ENCODE measurements at places on chromosomes 2 and 18. TPM values are rescaled to one million over a fixed set of nuclear protein-coding genes. Genes with fewer than 3 reads are reported as not detected.

NYAP2 gene
- not detected for total RNA-seq

GRCh38 chr2:150012986-150013385 is 425.4 kb upstream of the MMADHC start:
- no peaks in the 10 kb centered on the region for H3K27me3 ChIP-seq
- no peak overlapping the region for H3K4me3 ChIP-seq
- no peaks in the 10 kb centered on the region for H3K4me1 ChIP-seq
- no peak overlapping the region for H3K27ac ChIP-seq
- no peak for DNase-seq

GRCh38 chr18:54203914-54204313 is 20.6 kb downstream of the MBD2 start:
- H3K36me3 ChIP-seq: peaks cover 38% of the 10 kb centered on the region
- H3K4me3 ChIP-seq: no peak overlapping the region
- H3K27ac ChIP-seq: no peak overlapping the region
- H3K27me3 ChIP-seq: no peaks in the 10 kb centered on the region

GRCh38 chr2:63589148-63589958 is 590 bp downstream of the MDH1 start:
- peaks cover 42% of the 10 kb centered on the region for H3K4me1 ChIP-seq
- H3K27me3 ChIP-seq: no peaks in the 10 kb centered on the region
- H3K4me3 ChIP-seq: peak overlapping the region; percentile 89
- DNase-seq: no peak
- H3K27ac ChIP-seq: peak overlapping the region; percentile 96

DNA sequence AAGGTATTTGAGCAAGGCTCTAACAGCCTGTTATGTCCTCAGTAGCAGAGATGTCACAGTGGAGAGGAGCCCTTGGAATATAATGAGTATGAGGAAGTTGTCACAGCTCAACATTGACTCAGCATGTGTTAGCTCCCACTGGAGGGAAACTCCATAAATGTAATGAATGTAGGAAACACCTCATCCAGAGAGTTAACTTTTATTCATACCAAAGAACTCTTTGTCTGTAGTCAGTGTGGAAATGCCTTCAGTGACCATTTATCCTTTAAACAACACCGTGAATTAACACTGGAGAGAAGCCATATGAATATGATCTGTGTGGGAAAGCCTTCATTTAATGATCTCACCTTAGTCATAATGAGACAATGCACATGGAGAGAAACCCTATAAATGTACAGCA is 59.7 kb downstream of the CYP1B1 start:
- no peak for DNase-seq
- H3K4me3 ChIP-seq: no peak overlapping the region
- no peak overlapping the region for H3K27ac ChIP-seq
- no peaks in the 10 kb centered on the region for H3K27me3 ChIP-seq
- H3K36me3 ChIP-seq: no peaks in the 10 kb centered on the region

GRCh38 chr2:128424406-128425171 is 105.9 kb upstream of the HS6ST1 start:
- peaks cover 4% of the 10 kb centered on the region for H3K27me3 ChIP-seq
- no peak overlapping the region for H3K4me3 ChIP-seq
- H3K36me3 ChIP-seq: no peaks in the 10 kb centered on the region
- DNase-seq: no peak
- no peaks in the 10 kb centered on the region for H3K4me1 ChIP-seq
- H3K27ac ChIP-seq: no peak overlapping the region

DNA sequence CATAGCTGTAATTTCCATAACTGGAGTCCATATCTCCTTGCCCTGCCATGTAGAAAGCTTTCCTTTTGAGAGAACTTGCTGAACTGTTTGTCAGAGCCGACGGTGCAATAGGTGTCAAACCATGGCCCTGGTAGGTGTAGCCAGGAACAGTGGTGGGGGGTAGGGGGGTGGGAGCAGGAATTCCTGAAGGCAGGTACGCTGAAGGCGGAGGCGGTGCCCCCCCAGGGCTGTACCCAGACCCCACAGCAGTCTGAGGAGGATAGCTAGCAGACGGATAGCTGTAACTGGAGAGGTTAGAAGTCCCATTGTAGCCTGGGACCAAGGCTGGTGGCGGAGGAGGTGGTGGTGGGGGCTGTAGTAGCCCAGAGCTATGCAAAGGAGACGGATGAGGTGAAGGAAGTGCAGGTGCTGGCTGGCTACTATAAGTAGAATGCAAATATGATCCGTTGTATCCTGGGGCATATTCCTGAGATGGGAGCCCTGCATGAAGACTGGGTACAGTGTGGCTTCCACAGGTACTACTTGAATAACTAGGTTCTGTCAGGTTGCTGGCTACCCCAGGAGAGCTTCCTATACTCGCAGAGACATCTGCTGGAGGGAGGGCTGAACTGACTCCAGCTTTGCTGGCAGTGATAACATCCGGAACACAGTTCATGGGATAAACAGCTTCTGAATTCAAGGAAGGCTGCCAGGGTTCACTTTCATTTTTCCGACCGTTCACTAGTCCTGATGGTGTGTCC is 124.8 kb downstream of the FIGN start:
- no peak overlapping the region for H3K27ac ChIP-seq
- H3K36me3 ChIP-seq: no peaks in the 10 kb centered on the region
- DNase-seq: no peak
- no peaks in the 10 kb centered on the region for H3K27me3 ChIP-seq
- no peaks in the 10 kb centered on the region for H3K4me1 ChIP-seq

- no peaks in the 10 kb centered on the region for H3K27me3 ChIP-seq
- no peak for DNase-seq
- no peak overlapping the region for H3K27ac ChIP-seq
- no peaks in the 10 kb centered on the region for H3K4me1 ChIP-seq
- H3K36me3 ChIP-seq: no peaks in the 10 kb centered on the region
Measured at GRCh38 chr2:118986738-118987137, 44.7 kb downstream of the MARCO start.

GRCh38 chr2:54574107-54574859 is 118.2 kb downstream of the SPTBN1 start:
- peaks cover 97% of the 10 kb centered on the region for H3K4me1 ChIP-seq
- peak overlapping the region; percentile 43 for H3K4me3 ChIP-seq
- DNase-seq: peak; percentile 78

DNA sequence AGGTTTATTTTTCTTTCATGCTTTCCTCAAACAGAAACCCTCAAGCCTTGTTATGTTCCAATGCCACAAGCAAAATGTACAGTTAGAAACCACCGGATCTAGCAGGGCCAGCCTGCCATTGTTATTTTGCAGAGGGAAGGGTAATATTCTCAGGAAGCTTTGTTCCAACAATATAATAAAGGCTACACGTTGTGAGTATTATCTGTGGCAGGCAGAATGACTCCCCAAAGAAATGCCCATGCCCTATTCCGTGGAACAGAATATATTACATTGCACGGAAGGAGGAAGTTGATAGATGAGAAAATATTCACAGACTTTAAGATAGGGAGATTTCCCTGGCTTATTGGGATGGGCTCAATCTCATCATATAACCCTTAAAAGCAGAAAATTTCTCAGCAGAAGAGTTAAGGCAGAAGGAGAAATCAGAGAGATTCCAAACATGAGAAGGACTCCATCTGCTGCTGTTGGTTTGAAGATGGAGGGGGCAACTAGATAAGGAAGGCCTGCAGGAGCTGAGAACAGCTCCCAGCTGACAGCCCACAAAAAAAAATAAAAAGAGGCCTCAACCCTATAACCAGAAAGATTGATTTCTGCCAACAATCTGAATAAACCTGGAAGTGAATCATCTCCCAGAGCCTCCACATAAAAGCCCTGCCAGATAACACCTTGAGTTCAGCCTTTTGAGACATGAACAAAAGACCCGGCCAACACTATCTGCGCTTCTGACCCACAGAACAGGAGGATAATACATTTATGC is 466.6 kb downstream of the LPIN1 start:
- H3K27me3 ChIP-seq: no peaks in the 10 kb centered on the region
- H3K36me3 ChIP-seq: no peaks in the 10 kb centered on the region
- H3K4me1 ChIP-seq: peaks cover 8% of the 10 kb centered on the region
- no peak overlapping the region for H3K27ac ChIP-seq
- H3K4me3 ChIP-seq: no peak overlapping the region
- DNase-seq: no peak

GRCh38 chr2:113898081-113898480 is 8.2 kb downstream of the ACTR3 start:
- H3K27ac ChIP-seq: peak overlapping the region; percentile 36
- H3K27me3 ChIP-seq: no peaks in the 10 kb centered on the region
- peaks cover 92% of the 10 kb centered on the region for H3K4me1 ChIP-seq
- no peak for DNase-seq
- peaks cover 58% of the 10 kb centered on the region for H3K36me3 ChIP-seq

DNA sequence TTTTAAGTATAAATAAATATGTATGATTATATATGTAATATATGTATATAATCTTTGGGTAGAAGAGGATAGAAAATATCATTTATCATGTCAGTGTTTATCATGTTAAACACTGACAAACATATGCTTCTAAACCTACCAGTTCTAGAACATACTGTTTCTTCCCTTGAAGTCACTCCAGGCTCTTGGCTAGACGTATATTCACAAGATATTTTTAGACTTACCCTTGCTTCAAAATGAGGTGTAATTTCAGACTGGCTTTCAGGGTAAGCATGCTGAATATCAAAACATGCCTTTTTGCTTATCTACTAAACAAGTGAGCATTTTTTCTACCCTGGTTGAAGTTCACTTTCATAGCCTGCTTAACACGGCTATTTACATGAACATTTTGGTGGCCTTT is 642.4 kb upstream of the PKDCC start:
- H3K36me3 ChIP-seq: no peaks in the 10 kb centered on the region
- no peak for DNase-seq
- no peak overlapping the region for H3K4me3 ChIP-seq
- H3K27me3 ChIP-seq: no peaks in the 10 kb centered on the region

DNA sequence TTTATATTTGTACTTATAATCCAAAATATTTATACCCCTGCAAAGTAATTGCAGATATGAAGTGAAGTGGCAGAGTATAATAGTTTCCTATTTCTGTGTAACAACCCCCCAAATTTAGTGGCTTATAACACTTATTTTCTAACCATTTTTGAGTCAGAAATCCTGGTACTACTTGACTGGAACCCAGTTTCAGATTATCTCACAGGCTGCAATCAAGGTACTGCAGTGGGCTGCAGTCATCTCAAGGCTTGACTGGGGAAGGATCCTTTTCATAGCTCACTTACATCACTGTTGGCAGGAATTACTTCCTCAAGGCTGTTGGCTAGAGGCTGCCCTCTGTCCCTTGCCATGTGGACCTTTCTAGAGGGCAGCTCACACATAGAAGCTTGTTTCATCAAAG is 558.2 kb upstream of the PKDCC start:
- no peaks in the 10 kb centered on the region for H3K4me1 ChIP-seq
- H3K4me3 ChIP-seq: no peak overlapping the region
- H3K36me3 ChIP-seq: no peaks in the 10 kb centered on the region
- no peaks in the 10 kb centered on the region for H3K27me3 ChIP-seq
- no peak for DNase-seq

Measured in activated CD8-positive, alpha-beta T cell treated with anti-CD3 and anti-CD28 coated beads for 36 hours (primary cell).